ENCODE measurements at places on chromosomes 11 and 22.

DNA sequence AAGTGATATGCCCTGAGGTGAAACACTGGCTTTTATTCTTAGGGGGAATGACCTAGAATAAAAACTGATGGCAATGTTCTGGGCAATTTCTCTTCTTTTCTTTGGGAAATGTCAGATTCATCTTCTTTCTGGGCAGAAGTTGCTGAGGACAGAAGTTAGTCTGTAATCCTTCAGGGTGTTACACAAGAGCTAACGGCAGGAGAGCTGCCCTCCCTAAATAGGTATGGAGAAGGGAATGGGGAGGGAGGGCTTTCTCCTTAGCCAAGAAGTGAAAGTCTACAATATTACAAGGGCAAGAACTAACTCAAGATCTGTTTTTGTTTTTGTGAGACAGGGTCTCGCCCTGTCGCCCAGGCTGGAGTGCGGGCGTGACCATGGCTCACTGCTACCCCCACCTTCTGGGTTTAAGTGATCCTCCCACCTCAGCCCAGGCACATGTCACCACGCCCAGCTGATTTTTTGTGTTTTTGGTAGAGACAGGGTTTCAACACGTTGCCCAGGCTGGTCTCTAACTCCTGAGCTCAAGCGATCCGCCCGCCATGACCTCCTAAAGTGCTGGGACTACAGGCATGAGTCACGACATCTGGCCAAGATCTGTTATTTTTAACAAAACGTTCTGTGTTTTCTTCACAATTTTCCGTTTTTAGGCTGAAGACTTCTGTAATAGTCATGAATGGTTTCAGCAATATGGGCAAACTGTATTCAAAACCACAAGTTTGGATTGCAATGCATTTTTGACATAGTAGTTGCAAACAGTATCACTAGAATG is 7.2 kb downstream of the PIWIL4 start:
- DNase-seq, result no peak

- no peak for DNase-seq
These were observed 4.2 kb downstream of the PLAAT3 start for GRCh38 chr11:63609971-63610580.

DNA sequence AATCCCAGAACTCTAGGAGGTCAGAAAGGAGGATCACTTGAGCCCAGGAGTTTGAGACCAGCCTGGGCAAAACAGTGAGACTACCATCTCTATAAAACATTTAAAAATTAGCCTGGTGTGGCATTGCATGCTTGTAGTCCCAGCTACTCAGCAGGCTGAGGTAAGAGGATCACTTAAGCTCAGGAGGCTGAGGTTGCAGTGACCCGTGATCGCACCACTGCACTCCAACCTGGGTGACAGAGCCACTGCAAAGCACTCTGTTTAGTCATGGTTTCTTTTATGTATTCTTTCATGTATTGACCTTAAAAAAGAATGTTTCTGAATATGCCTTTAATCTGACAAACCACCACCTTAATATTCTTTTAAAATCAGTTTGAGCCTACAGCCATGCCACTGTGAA is 52.2 kb downstream of the BIRC2 start:
- no peak for DNase-seq

GRCh38 chr11:46736615-46737014 is 17.6 kb downstream of the F2 start:
- no peak for DNase-seq

DNA sequence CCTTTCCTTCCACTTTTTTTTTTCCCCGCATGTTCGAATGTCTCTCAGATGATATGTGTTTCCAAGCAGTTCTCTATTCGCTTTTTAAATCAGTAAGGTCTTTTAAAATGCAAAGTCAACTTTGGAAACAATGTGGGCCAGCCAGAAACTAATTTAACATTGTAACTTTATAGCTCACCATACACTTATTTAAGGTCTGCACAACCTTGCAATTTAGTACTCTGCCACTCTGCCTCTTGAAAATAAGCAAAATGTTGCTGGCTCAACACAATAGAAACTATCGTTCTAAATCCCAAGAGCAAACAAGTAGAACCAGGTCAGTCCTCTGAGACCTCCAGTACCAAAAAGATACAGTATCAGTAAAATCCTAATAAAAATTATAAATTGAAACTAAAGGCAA is 109.0 kb downstream of the SIK3 start:
- DNase-seq, result no peak
